ENCODE measurements at places on chromosomes 3 and 15. TPM values are rescaled to one million over a fixed set of nuclear protein-coding genes. Genes with fewer than 3 reads are reported as not detected.

Gene GOLGA8K
- 1.9 TPM for total RNA-seq

Gene TLR9
- 1.0 TPM for total RNA-seq

Gene ZNF80
- total RNA-seq = not detected

- peak; percentile 88 for DNase-seq
Observed at GRCh38 chr3:14439501-14440167, 37.2 kb downstream of the SLC6A6 start.

Gene SKIL
- 86.7 TPM for total RNA-seq

Gene SCAANT1
- not detected for total RNA-seq

Gene SNX1
- total RNA-seq = 157 TPM

DNA sequence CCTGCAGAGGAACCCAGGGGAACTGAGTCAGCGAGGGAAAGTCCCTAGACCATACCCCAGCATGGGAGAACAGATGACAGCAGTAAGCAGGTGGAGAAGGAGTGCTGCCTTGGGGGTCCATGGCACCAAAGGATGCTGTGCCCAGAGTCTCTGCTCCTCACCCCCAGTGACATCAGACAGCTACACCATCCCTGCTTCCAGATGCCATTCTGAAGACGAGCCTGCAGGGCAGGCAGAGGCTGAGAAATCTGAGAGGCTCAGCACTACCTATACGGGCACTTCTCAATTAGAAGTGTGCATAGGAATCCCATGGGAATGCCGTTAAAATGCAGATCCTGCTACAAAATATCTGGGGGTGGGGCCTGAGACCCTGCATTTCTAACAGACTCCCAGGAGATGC lies 211.3 kb upstream of the NSMCE3 start:
- no peak for DNase-seq

DNA sequence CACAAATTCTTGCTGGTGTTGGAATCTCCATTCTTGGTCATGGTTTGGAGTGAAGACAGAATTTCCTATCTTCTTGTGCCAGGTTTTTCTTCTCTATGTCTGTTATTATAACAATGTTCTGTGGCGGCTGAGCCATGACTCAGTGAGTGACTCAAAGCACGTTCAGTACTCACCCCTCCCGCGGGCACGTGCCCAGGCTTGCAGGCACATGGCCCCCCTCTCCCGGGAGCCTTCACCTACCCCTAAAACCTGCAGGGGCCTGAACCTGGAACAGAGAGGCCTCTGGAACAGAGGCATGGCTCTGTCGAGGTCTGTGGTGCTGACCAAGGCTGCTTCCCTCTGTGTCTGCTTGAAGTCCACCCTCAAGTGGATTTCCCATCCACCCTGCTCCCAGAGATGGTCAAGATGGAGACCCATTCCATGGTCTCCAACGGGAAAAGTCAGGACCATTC lies 27.6 kb downstream of the PLXNB1 start:
- peak; percentile 64 for DNase-seq

DNA sequence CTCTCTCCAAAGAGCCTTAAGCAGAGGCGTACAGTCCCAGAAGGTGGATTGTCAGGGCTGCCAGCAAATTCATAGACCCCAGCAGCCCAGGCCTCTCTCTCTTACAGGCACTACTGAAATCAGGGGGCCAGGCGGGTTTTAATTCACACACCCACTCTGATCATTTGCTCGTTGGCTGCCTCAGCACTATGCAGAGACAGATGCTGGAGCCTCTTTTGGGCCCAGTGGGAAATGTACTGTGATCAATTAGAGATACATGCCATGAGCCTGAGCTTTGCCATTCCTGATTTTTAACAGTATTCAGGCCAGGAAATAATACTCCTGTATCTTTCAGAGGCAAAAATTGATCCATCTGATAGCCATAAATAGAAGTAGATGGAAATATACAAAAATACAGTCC lies 53.0 kb downstream of the CMTM6 start:
- DNase-seq = no peak

Gene GOLGA6D
- not detected for total RNA-seq

Gene CSPG5
- 2.3 TPM for total RNA-seq

DNA sequence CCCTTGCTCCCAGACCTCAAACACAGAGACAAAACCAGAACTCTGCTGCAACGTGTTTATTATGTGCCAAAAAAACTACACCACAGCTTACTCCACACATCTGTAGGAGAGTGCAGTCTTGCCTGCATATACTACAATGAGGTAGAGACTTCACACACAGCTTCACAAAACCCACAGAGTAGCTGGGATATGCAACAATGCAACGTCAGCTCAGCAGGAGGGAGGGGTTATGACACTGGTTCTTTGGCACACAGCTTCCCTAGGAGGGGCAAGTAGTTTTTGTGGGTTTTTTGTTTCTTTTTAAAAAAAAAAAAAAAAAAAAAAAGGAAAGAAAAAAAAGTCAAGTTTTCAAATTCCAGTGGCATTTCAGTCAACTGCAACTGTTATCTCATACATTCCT lies 2.9 kb upstream of the RPS17 start:
- no peak for DNase-seq

Gene FAM81A
- 1.8 TPM for total RNA-seq

GRCh38 chr3:63438826-63439371 lies 160.8 kb downstream of the SYNPR start:
- DNase-seq = no peak

GRCh38 chr3:182925944-182926337 lies 54.4 kb downstream of the DCUN1D1 start:
- DNase-seq = no peak

Gene OXSR1
- 29.2 TPM for total RNA-seq

DNA sequence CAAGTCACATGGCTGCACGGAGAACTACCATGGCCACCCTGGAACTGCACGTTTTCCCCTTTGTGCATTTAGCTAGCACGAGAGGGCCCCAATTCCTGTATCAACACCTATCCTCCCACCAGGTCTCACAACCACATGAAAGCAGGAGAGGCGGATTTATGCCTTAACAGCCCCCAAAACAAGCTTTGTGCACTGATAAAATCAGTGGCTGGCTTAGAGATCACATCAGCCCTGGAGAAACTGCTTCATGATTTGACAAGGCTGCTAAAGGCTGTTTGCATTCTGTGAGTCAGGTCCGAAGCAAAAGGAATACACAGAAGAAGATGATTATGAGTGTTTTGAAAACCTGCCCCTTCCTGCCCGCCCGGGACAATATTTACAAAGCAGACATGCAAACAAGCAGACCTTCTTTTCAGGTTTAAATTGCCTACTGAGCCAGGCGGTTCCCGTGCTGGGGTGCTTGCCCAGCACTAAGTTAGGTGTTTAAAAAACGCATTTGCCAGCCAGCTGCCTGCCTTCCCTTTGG lies 25.9 kb downstream of the CEMIP start:
- no peak for DNase-seq

Gene ACTRT3
- 0.92 TPM for total RNA-seq

- DNase-seq = no peak
Observed at GRCh38 chr3:168975576-168975975, 687.9 kb downstream of the MECOM start.

DNA sequence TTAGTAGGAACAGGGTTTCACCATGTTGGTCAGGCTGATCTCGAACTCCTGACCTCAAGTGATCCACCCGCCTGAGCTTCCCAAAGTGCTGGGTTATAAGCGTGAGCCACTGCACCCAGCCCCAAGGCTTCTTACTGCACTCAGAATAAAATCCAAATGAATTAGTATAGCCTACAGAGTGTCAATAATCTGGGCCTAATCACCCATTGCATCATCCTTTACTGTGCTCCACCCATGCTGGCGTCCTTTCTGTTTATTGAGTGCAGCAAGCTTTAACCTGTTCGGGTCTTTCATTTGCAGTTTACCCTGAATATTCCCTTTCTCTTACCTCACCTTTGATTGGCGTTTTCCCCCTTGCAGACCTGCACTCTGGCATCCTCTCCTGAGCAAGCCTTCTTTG lies 77.7 kb downstream of the CEP63 start:
- no peak for DNase-seq

Gene HIGD2B
- total RNA-seq = not detected

DNA sequence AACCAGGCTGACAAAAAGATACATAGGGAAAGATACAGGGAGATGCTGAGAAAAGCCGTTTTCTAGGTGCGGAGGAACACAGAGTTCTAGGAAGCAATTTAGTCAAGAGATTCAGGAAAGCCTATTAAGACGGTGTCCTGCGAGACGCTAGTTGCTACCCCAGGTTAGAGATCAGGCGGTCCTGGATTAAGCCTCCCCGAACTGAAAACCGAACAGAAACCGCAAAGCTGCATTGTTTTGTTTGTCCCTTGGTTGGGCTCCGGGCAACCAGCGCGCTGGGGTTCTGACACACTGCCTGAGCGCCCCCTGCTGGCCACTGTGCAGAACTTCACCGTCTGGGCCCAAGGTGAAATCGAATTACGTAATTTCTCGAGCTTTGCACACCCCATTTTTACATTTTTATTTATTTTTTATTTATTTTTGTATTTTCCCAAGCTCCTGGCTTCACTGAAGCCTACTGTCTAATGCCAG lies 37.3 kb upstream of the NDUFB4 start:
- peak; percentile 93 for DNase-seq

DNA sequence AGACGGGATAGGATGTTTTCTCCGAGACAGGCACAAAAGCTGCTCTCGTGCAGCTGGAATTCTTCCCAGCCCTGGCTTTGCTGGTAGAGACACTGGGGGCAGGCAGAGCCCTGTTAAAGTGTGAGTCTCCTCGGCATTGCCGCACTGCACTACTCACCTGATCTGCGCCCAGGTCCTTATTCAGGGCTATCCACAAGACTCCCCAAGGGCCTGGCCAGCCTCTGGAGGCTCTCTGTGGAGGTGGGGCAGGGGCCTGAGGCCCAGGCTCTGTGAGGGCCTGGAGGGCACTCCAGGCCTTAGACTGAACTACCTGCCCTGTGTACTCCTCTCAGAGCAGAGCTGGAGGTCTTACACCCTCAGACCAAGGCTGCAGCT lies 48.4 kb downstream of the KY start:
- no peak for DNase-seq

DNA sequence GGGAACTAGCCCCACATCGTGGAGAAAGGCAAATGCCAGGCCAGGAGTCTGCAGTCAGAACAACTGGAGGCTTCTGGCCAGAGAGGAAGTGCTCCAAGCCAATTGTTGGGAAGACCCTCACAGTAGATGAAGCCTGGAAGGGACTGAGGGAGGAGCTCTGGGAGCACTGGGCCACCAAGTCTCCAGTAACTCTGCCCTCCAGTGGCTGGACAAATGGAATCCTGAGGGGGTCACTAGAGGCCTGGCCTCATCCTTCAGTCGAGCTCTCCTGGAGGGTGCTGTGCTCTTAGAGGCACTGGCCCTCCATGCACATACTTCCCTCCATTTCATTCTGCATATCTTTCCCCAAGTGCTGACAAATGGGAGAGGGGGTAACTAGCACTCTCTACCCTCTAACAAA lies 103.0 kb downstream of the MYLK start:
- DNase-seq = no peak

Gene CACNA2D3
- 3.6 TPM for total RNA-seq

GRCh38 chr15:92524874-92525565 lies 130.6 kb downstream of the FAM174B start:
- no peak for DNase-seq

DNA sequence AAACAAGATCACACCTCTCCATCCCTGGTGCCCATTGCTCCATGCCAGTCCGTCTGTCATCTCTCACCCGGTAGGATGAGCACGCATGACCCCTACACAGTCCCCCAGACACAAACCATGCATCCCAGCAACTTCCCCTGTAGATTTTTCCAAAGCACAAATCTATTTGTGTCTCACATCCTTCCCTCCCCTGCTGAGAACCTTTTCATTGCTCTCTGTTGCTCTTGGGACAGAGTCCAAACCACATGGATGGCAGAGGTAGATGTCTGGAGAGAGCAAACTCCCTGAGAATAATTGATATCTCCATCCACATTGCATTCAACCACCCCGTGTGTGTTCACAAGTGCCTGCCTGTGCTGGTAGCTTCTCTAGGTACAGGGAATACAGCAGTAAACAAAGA lies 29.9 kb upstream of the LRTM1 start:
- no peak for DNase-seq

DNA sequence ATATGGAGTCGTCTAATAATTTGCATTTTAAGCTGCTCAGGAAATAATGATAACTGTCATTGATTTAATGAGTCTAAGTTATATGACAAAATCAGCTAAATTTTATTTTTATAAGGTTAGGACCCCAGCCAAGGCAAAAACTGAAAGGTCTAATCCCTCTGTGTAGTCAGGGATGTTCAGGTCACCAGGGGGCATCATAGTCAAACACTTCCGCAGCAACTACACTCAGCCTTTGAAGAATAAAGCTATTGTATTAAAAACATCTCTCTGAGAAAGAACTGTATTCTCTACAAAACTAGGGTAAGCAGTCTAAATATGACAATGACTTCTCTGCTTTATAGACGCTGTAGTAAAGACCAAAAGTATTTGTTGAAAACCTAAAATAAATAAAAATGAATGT lies 15.0 kb downstream of the INTS14 start:
- DNase-seq = no peak

DNA sequence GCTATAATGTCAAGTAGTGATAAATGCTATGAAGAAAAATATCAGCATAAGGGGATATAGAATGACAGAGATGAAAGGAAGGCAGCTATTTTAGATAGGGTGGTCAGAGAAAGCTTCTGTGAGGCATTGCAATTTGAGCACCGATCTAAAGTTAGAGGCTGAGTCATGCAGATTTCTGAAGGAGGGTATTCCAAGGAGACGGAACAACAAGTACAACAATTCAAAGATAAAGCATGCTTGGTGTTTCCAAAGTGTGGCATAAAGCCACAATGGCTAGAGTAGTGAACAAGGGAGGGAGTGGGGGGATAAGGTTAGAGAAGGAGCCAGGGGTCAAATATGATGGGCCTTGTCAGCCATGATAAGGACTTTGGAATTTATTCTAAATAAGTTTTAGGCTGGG lies 71.9 kb downstream of the PFN2 start:
- DNase-seq = no peak

DNA sequence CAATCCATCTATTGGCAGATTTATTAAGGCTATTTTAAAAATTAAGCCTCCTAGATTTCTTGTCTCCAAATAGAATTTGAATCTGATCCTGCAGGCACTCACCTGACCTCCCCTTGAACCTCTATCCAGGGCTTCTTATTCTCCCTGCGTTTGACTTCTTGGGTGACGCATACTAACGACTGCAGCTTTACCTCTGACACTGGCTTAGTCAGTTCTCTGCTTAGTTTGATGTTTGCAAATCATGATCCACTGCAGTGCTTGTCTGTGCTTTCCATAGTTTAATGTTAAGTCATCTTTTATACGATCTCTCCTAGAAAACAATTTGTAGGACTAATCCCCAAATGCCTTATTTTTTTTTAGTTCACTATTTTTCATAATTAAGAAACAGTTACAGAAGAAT lies 233.1 kb downstream of the ROBO1 start:
- no peak for DNase-seq

- no peak for DNase-seq
Observed at GRCh38 chr3:138360869-138361525, 12.6 kb downstream of the MRAS start.

Gene TICRR
- total RNA-seq = 0.32 TPM

Gene IFT122
- 29.9 TPM for total RNA-seq

Measured in lower lobe of right lung (tissue), 2 donors.